Cardiac muscle cell (in vitro differentiated cells and primary cell): ENCODE measurements at places on chromosomes 12 and 14.

GRCh38 chr12:67515679-67516340 is 132.7 kb upstream of the DYRK2 start:
- DNase-seq, result peak; percentile 63

DNA sequence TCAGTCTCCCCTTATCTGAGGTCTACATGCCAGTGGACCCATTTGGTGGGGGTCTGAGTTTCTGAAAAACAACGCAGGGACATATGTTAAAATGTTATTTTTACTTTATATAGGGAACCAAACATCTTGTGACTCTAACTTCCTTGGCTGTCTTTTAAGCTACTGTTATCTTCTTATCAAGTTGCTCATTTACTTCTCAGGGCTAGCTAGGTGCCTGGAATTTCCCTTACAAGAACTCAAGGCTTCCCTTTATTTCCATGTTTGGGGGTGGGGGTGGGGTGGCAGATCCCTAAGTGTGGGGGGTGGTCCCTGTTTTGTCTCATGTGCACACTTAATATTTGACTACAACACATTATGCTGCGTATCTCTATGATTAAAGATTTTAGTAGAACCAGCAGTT is 31.6 kb downstream of the PPP1R36 start:
- no peak for DNase-seq

GRCh38 chr14:99941211-99941610 is 124.0 kb upstream of the EVL start:
- no peak for DNase-seq

DNA sequence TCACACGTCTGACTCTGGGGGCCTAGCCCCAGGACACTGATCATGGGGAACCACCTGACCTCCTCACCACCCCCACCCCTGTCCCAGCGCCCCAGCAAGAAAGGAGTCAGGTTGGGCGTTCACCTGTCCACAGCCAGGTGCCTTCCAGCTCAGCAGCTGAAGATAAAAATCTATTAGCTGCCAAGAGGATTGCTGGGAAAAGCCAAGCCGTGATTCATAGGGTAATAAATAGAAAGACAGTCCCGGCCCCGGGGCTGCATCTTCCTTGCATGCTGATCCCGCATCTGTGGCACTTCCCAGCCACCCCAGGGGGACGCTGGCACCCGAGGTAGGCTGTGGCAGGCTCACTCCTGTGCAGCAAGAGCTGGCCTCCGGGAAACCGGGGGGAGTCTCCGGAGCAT is 70.2 kb upstream of the NCOR2 start:
- no peak for DNase-seq

GRCh38 chr12:132400011-132400641 is 70.7 kb upstream of the GALNT9 start:
- DNase-seq, result no peak

GRCh38 chr12:56935752-56936151 is 1.5 kb upstream of the SDR9C7 start:
- no peak for DNase-seq

GRCh38 chr14:90759370-90760077 is 56.7 kb downstream of the TTC7B start:
- no peak for DNase-seq

- DNase-seq, result peak; percentile 83
Observed at GRCh38 chr14:58501214-58501816, 73.8 kb downstream of the KIAA0586 start.

GRCh38 chr12:20438299-20438779 is 70.0 kb downstream of the PDE3A start:
- peak; percentile 68 for DNase-seq

DNA sequence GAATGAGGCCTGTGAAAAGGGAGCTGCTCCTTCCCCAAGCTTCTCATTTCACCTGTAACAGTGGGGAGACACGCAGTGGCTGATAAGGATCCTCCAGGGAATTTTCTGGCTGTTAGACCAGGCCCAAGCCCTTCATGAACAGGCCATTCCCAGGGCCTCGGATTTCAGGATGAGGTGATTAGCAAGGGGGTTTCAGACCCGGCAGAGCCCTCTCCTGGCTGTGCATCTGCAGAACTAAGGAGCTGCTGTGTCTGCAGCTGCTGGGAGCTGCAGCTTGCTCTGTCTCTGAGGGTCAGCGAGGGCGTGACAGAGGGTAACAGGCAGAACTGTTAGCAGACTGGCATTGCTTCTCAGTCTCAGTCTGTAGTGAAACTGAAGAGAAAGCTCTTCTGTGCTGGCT is 110.4 kb downstream of the KCNA5 start:
- DNase-seq, result peak; percentile 59

DNA sequence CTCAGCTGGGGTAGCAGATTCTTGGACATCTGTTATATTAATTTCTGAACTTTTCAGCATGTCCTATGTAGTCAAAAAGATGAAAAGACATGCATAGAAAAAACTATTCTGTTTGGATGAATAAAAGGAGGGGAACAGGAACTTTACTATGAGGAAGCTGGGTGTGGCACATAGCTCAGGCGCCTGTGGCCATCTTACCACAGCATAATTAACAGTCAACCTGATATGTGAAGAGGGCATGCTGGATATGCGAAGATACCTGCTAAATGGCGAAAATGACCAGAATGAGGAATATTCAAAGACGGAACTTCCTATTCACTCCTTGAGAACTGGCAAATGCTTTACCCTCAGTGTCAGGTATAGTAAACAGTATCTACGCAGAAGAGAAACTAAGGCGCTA is 18.4 kb downstream of the SETD3 start:
- DNase-seq, result no peak

GRCh38 chr12:107344035-107344808 is 250.9 kb upstream of the CRY1 start:
- DNase-seq, result no peak

GRCh38 chr12:27123642-27124041 is 41.3 kb upstream of the C12orf71 start:
- DNase-seq, result peak; percentile 38

DNA sequence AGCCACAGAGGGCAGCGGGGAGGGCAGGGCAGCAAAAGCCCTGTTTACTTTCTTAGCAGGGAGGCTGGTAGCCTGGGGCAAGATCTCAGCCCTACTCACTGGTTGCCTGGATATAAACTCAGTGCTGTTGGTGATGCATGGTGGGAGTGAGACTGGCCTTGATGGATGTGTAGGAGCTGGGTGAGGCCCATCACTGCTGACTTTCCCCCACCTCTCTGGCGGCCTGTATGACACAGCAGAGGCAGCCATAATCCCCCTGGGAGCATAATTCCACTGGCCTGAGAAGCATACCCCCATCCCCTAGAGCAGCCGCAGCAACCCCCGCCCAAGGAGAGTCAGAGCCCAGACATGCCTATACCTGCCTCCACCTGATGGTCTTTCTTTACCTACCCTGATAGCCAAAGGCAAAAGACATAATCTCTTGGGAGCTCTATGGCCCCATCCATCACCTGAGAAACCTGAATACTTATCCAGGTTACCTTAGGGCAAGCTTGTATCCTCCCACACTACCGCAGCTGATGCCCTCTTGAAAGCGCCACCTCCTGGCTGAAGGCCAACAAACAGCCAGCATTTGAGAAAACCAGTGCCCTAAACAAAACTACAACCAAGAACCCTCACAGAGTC is 59.3 kb downstream of the DNAI7 start:
- DNase-seq, result no peak

GRCh38 chr14:54312166-54312801 is 84.5 kb upstream of the CDKN3 start:
- DNase-seq, result no peak

- no peak for DNase-seq
Observed at GRCh38 chr14:89892953-89893352, 61.6 kb downstream of the EFCAB11 start.

- peak; percentile 33 for DNase-seq
Observed at GRCh38 chr12:96404696-96405095, 4.5 kb upstream of the CDK17 start.

DNA sequence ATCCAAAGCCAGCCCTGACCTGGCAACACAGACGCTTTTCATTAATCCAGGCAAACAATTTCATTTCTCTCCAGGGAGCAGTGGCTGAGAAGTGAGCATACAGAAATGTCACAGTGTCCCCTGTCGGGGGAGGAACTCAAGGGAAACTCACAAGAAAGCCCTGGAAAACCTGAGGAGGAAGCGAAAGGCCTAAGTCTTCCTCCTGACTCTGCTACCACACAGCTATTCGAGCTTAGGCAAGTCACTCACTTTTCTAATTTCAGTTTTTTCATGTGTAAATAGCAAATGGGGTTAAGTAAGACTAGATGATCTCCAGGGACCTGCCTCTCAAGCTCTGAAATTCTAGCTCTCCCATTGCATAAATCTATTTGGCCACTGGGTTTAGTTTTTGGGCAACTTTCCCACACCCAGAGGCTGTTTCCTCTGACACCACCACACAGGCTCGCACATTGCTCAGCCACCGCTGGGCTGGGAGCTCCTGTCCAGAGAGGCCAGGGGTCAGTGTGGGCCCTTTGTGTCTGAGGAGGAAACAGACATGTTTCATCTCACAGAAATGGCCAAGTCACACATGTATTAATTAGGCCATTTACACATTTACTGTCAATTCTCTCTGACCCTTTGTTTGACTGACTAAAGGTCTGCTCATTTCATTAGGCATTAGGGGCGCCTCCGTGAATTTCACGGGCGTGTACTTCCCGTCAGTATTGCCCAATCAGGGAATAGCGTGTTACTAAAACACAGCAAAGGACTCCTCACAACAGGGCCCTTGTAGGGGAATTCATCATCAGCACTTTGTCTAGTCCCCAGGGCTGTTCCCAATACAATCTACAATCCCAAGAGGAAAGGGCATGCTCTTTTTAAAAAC is 9.8 kb upstream of the PNMA1 start:
- DNase-seq, result no peak

GRCh38 chr14:67268426-67269150 is 27.4 kb downstream of the PALS1 start:
- peak; percentile 51 for DNase-seq

- no peak for DNase-seq
Observed at GRCh38 chr12:45827974-45828373, 98.5 kb downstream of the ARID2 start.

GRCh38 chr14:46369391-46369790 is 282.2 kb downstream of the RPL10L start:
- no peak for DNase-seq

GRCh38 chr14:72771561-72771960 is 122.3 kb downstream of the DPF3 start:
- no peak for DNase-seq

- peak; percentile 82 for DNase-seq
Observed at GRCh38 chr14:72892103-72892878, 1.6 kb downstream of the DPF3 start.

DNA sequence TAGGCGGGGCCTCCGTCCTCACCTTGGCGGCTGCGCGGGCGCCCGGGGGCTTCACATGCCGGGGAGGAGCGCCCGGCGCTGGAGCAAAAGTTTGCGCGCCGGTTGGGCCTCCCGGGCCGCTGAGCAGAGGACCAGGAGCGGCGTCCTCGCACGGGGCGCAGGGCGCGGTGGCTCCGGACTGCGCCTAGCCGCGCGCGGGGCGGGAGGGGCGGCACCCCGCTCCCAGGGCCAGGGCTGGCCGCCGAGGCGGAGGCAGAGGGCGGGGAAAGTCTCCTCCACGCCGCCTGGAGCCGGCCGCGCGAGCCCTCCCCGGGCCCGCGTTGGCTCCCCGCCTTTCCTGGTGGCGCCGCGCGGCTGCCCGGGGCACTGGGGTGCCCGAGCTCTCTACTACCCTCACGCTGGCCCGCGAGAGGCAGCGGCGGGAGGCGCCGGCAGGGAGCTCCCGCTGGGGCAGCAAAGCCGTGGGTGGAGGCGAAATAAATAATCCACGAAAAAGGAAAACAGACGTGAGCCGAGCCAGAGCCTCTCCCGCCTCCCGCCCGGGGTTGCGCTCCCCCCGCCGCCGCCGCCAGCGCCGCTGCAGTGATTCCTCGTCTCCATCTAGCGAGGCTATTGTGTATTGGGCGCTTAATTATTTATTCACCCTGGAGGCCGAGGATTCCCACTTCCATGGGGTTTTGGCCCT is 400 bp upstream of the PRIMA1 start:
- peak; percentile 2 for DNase-seq

GRCh38 chr14:91774140-91775096 is 42.5 kb upstream of the CATSPERB start:
- no peak for DNase-seq

DNA sequence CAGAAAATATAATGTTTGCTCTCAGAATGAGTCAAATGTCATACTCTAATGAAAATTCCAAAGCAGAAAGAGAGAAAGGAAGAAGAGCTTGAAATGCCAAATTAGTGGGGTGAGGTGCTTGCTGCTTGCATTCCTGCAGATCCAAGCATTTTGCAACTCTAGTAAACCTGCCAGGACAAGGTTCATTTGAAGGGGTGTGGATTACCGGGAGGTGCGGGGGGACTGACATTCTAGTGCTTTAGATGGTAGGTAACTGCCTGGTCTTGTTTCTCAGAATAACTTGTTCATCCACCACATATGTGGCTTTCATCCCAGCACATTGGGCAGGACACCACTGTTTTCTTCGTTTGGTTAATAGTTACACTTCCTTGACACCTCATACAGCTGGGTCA is 144.4 kb downstream of the AKAP6 start:
- no peak for DNase-seq

- no peak for DNase-seq
Observed at GRCh38 chr14:85079842-85080730, 449.9 kb upstream of the FLRT2 start.

DNA sequence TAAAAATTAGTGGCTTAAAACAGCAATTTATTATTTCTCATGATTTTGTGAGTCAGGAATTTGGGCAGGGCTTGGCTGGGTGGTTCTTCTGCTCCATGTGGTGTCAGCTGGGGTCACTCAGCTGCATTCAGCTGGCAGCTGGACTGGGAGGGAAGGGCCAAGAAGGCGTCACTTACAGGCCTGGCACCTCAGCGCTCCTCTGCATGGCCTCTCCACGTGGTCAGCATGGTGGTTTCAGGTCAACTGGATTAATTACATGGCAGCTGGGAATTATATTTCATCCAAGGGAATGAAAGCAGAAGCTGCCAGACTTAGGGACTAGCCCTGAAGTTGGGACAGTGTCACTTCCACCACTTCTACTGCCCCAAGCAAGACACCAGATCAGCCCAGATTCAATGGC is 27.5 kb upstream of the IRF2BPL start:
- no peak for DNase-seq

- peak; percentile 32 for DNase-seq
Observed at GRCh38 chr12:2552000-2552756, 242.6 kb upstream of the FKBP4 start.

DNA sequence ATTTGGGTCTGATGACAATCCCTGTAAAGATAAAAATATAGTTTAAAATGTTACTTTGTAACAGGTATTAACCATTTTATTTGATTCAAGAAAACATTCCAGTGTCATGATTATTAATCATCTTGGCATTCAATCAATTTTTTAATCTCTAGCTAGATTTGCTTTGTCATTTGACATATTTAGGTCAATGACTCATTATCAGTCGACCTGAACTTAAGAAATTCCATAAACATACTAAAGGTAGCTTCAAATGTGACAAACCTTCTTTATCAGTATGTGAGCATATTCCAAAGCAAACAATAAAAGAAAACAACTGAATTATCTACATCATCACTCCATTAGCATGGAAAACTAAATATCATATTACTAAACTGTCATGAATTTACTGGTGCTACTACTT is 50.8 kb upstream of the CDKL1 start:
- DNase-seq, result peak; percentile 20
